Activated naive CD4-positive, alpha-beta T cell treated with anti-CD3 and anti-CD28 coated beads, Interleukin-2, amount 10 ng/mL, durations not matched to agents 7 days and 5 days (primary cell): ENCODE measurements at places on chromosomes 3 and 15.
A peak's percentile ranks its signal among the peaks of the same experiment; 100 is the strongest.

GRCh38 chr3:9864200-9864927 is 15.7 kb downstream of the CIDEC start:
- H3K36me3 ChIP-seq: no peaks in the 10 kb centered on the region
- H3K27ac ChIP-seq: no peak overlapping the region
- peaks cover 47% of the 10 kb centered on the region for H3K27me3 ChIP-seq

GRCh38 chr15:51840692-51841091 is 11.2 kb downstream of the TMOD3 start:
- no peak for DNase-seq
- H3K27me3 ChIP-seq: no peaks in the 10 kb centered on the region
- peaks cover 10% of the 10 kb centered on the region for H3K36me3 ChIP-seq
- no peak overlapping the region for H3K27ac ChIP-seq
- no peak overlapping the region for H3K4me3 ChIP-seq
- peaks cover 62% of the 10 kb centered on the region for H3K4me1 ChIP-seq

GRCh38 chr3:132038198-132038825 is 3.5 kb upstream of the CPNE4 start:
- H3K4me1 ChIP-seq: peaks cover 10% of the 10 kb centered on the region
- no peak overlapping the region for H3K4me3 ChIP-seq
- no peak overlapping the region for H3K27ac ChIP-seq
- DNase-seq: no peak
- H3K36me3 ChIP-seq: no peaks in the 10 kb centered on the region
- peaks cover 24% of the 10 kb centered on the region for H3K27me3 ChIP-seq

- H3K4me1 ChIP-seq: peaks cover 15% of the 10 kb centered on the region
- peaks cover 2% of the 10 kb centered on the region for H3K36me3 ChIP-seq
- no peak for DNase-seq
- H3K4me3 ChIP-seq: peak overlapping the region; percentile 73
Measured at GRCh38 chr15:93073465-93073952, 15.5 kb downstream of the RGMA start.

- no peak overlapping the region for H3K27ac ChIP-seq
- DNase-seq: no peak
- no peaks in the 10 kb centered on the region for H3K36me3 ChIP-seq
- no peaks in the 10 kb centered on the region for H3K4me1 ChIP-seq
- no peak overlapping the region for H3K4me3 ChIP-seq
- no peaks in the 10 kb centered on the region for H3K27me3 ChIP-seq
Measured at GRCh38 chr3:175222356-175222755, 363.2 kb downstream of the NAALADL2 start.

DNA sequence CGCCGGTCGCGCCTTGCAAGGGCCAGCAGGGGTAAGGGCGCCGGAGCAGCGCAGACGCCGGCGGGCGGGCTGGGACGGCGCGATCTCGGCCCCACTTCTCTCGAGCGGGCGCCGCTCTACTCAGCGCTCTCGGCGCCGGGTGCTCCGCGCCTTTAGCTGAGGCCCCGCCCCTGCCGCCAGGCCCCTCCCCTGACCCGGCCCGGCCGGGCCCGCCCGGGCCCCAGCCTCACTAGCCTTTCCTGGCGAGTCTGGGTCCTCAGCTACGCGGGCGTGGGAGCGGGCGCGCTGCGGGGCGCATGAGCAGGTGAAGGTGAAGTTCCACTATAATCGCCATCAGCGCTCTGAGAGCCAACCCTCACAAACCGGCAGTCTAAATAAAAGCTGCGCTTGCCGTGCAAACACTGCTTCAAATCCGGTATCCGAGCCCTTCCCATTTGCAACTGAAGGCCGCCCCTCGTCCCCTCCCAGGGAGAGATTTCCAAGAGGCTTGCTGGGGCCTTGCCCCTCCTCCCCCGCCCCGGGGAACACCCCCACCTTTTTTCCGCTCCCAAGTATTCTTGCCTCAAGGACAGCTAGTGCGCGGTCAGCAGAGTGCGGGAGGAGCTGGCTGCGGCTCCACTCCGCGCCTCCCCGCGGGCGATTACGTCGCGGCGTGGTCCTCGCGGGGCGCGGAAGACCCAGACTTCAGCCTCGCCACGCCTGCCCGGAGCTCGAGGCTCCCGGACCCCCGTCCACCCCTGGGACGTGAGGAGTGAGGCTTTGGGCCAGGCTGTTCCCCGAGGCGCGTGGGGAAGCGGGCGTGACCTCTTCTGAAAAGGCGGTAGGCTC is at the start of gene RPP25:
Gene RPP25 (minus strand): TSS at position 125 of the 828 bp plus-strand sequence. CDS start 189 bp downstream, outside the sequence.
- no peaks in the 10 kb centered on the region for H3K36me3 ChIP-seq
- no peak within 1 kb of the TSS for H3K27ac ChIP-seq
- peaks cover 53% of the 10 kb centered on the region for H3K4me1 ChIP-seq
- H3K4me3 ChIP-seq: peak within 1 kb of the TSS; percentile 71

GRCh38 chr15:71547011-71547410 is 263.3 kb upstream of the NR2E3 start:
- peaks cover 11% of the 10 kb centered on the region for H3K27me3 ChIP-seq
- no peak overlapping the region for H3K4me3 ChIP-seq
- no peak for DNase-seq
- H3K27ac ChIP-seq: peak overlapping the region; percentile 11
- no peaks in the 10 kb centered on the region for H3K4me1 ChIP-seq
- H3K36me3 ChIP-seq: no peaks in the 10 kb centered on the region

DNA sequence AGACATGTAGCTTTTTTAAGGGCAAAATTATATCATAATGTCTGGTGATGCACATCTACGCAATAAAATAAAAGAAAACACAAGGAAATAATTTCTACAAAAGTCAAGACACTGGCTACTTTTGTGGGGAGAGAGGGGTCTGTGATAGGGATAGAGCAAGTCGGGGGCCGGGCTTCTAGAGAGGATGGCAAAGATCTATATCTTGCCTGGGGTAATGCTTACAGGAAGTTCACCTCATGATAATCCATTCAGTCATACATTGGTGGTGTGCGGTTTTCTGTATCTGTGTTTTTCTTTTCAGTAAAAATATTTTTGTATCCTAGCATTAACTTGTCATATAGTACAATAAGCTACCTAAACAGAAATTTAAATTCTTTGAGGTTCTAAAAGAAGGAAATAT is 178.8 kb downstream of the ARRDC4 start:
- H3K27ac ChIP-seq: no peak overlapping the region
- peaks cover 5% of the 10 kb centered on the region for H3K27me3 ChIP-seq
- H3K36me3 ChIP-seq: no peaks in the 10 kb centered on the region
- no peak for DNase-seq
- no peak overlapping the region for H3K4me3 ChIP-seq

GRCh38 chr15:76636059-76636458 is 269.1 kb downstream of the SCAPER start:
- no peaks in the 10 kb centered on the region for H3K27me3 ChIP-seq
- no peak overlapping the region for H3K4me3 ChIP-seq
- H3K4me1 ChIP-seq: no peaks in the 10 kb centered on the region
- no peak for DNase-seq
- peaks cover 9% of the 10 kb centered on the region for H3K36me3 ChIP-seq

GRCh38 chr3:87468235-87468634 is 191.9 kb upstream of the POU1F1 start:
- H3K4me1 ChIP-seq: no peaks in the 10 kb centered on the region
- no peaks in the 10 kb centered on the region for H3K36me3 ChIP-seq
- H3K4me3 ChIP-seq: no peak overlapping the region
- no peak for DNase-seq

GRCh38 chr3:71695000-71695482 is 30.2 kb downstream of the EIF4E3 start:
- no peak overlapping the region for H3K27ac ChIP-seq
- no peaks in the 10 kb centered on the region for H3K4me1 ChIP-seq
- DNase-seq: no peak

GRCh38 chr3:185528532-185528931 is 23.9 kb downstream of the LIPH start:
- H3K4me1 ChIP-seq: no peaks in the 10 kb centered on the region
- no peak overlapping the region for H3K4me3 ChIP-seq
- no peak for DNase-seq
- no peaks in the 10 kb centered on the region for H3K36me3 ChIP-seq
- H3K27ac ChIP-seq: no peak overlapping the region

- H3K27me3 ChIP-seq: no peaks in the 10 kb centered on the region
- H3K4me1 ChIP-seq: no peaks in the 10 kb centered on the region
- no peak for DNase-seq
- H3K27ac ChIP-seq: no peak overlapping the region
- H3K4me3 ChIP-seq: no peak overlapping the region
Measured at GRCh38 chr3:140432229-140432669, 245.6 kb upstream of the TRIM42 start.

- peaks cover 16% of the 10 kb centered on the region for H3K36me3 ChIP-seq
- no peak overlapping the region for H3K4me3 ChIP-seq
- no peak overlapping the region for H3K27ac ChIP-seq
- H3K27me3 ChIP-seq: no peaks in the 10 kb centered on the region
- no peaks in the 10 kb centered on the region for H3K4me1 ChIP-seq
- DNase-seq: no peak
Measured at GRCh38 chr15:49645941-49646340, 25.1 kb downstream of the DTWD1 start.

DNA sequence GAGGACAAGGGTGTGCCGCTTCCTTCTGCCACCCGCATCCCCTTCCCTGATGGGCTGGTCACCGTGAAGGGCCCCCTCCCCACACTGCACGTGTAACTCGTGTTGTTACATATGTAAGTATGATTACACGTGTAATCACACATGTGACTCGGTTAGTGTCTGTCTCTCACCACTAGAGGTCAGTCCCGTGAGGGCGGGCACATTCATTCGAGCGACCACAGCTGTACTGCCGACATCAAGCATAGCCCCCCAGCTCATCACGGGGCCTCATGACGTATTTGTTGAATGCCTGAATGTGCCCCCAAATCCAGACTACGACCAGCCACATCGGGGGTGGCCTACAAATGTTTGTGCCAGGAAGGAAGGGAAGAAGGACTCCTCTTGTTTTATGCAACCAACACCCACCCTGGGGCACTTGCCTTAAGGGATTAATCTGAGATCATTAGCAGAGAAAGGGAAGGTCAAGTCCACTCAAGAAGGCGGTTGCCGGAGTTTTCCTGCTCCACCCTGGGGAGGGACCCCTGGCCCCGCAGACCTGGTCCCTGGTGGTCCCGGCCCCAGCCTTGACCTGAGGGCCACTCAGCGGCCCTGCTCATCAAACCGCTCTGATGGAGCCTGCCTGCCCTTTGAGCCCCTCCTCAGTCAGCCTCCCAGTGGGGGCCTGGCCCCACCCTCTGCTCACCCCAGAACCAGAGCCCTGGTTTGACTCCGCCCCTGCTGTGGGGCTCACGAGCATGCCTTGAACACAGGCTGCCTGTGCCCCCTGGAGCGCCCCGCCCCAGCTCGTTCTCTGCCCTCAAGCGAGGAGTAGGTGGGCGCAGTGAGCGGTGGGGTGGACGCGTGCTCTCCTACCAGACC is 52.8 kb downstream of the RGMA start:
- peaks cover 2% of the 10 kb centered on the region for H3K4me1 ChIP-seq
- no peaks in the 10 kb centered on the region for H3K36me3 ChIP-seq
- H3K27ac ChIP-seq: no peak overlapping the region
- no peak overlapping the region for H3K4me3 ChIP-seq
- peak; percentile 61 for DNase-seq
- H3K27me3 ChIP-seq: peaks cover 3% of the 10 kb centered on the region

DNA sequence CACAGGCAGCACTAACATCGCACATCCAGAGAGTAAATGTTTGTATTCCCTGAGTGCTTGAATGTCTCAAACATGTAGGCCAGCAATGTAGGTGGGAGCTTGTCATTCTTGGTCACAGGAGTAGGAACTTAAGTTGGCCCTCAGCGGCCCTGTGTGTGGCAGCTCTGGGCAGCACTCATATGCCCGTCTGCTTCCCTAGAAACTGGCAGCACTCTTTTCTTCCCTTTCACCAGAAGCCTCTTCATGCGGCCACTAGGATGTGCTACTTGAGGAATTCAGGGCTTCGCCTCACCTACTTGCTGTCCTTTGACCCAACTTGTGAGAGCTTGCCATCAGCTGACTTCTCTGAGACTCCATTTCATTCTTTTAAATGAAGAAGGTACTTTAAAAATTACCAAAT is 69.5 kb downstream of the TIPARP start:
- H3K27me3 ChIP-seq: peaks cover 8% of the 10 kb centered on the region
- peaks cover 13% of the 10 kb centered on the region for H3K36me3 ChIP-seq
- no peak for DNase-seq
- no peak overlapping the region for H3K27ac ChIP-seq

GRCh38 chr3:13115991-13116390 is 42.8 kb upstream of the IQSEC1 start:
- no peaks in the 10 kb centered on the region for H3K36me3 ChIP-seq
- no peak overlapping the region for H3K4me3 ChIP-seq
- no peak overlapping the region for H3K27ac ChIP-seq
- H3K27me3 ChIP-seq: peaks cover 32% of the 10 kb centered on the region
- H3K4me1 ChIP-seq: peaks cover under 1% of the 10 kb centered on the region

DNA sequence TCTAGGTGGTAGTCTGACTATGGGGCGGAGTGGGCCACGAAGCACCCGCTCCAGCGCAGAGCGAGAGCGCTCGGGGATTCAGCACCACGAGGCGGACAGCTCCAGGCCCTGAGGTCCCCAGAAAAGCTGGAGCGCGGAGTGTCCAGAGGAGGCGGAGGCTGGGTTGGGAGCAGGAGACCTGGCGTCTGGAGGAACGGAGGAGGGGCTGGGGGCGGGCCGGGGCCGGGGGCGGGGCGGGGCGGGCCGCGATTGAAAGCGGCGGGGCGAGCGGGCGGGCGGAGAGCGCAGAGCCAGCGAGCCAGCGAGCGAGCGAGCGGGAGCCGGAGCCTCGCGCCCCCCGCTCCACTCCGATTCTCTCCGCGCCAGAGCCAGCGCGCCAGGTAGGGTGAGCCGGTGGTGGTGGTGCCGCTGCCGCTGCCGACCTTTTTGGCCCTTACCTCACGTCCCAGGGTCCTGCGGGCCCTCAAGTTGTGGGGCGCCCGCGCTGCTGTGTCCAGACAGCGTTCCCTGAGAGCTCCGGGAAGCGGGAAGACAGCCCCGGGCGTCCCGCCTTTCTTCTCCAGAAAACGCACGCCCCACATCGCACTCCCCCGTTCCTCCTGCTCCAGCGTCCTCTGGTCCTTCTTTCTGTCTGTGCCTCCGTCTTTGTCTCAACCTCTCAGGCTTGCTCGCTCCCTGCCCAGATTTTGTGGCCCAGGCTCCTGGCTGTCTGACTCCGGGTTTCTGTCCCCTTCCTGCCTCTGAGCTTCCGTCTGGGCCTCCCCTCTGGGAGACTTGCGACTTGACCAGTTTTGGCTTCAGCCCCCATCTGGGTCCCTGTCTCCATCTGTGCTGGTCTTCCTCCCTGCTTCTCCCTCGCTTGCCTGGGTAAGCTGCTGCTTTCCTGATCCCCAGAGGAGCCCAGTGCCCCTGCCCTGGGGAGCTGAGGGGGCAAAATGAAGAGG is at the start of gene GRM2:
Gene GRM2 (plus strand): TSS at position 281 of the 944 bp plus-strand sequence. CDS start 1,916 bp downstream, outside the sequence.
- peak within 1 kb of the TSS; percentile 60 for H3K27ac ChIP-seq
- no peak within 1 kb of the TSS for H3K4me3 ChIP-seq
- H3K27me3 ChIP-seq: peaks cover 17% of the 10 kb centered on the region
- DNase-seq: peak; percentile 53
- peaks cover 13% of the 10 kb centered on the region for H3K36me3 ChIP-seq
